CD4-positive, alpha-beta T cell treated with Interleukin-4 for 4 hours (primary cell): ENCODE measurements at places on chromosomes 2 and 18.
A peak's percentile ranks its signal among the peaks of the same experiment; 100 is the strongest.

DNA sequence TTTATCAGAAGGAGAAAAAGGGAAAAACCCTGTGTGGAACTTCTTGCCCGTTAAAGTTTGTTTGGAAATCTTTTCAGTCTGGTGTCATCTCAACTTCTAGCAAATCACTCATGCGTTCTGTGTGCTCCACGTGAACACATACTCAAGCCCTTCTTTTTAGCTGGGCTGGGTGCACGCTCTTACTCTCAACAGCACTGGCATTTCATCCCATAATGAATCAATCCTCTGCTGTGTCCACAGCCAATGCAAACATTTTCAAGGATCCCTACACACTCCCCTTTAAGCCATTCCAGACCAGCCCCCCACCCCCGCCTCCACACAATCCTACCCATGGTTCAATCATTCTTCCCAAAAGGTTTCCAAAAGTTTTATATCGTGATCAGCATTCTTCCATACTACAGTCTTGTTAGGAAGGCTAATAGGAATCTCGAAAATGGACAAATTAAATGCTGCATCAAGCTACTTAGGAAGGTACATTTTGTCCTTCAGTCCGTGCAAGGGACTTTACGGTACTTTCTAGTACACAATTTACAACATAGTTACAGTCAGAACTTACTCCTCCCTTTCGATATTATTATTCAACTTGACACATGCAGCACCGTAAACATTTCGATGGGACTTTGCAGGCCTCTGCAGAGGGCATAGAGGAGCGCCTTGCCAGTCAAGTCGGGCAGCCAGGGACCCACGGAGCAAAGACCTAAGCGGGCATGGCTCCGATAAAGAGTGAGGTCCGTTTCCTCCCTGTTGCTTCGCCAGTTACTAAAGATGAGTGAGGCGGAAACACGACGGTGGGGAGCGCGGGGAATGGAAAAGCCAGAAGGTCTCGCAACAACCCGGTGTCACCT is 1.4 kb downstream of the PTGR3 start:
- no peak for DNase-seq

GRCh38 chr2:136000502-136000901 is 15.1 kb upstream of the DARS1 start:
- DNase-seq: no peak

- no peak for DNase-seq
These were observed 45.3 kb downstream of the KIF3C start for GRCh38 chr2:25936889-25937545.

GRCh38 chr18:48351216-48352050 is 57.8 kb downstream of the ZBTB7C start:
- no peak for DNase-seq

GRCh38 chr2:108629417-108629816 is 89.9 kb upstream of the RANBP2 start:
- DNase-seq: peak; percentile 33

DNA sequence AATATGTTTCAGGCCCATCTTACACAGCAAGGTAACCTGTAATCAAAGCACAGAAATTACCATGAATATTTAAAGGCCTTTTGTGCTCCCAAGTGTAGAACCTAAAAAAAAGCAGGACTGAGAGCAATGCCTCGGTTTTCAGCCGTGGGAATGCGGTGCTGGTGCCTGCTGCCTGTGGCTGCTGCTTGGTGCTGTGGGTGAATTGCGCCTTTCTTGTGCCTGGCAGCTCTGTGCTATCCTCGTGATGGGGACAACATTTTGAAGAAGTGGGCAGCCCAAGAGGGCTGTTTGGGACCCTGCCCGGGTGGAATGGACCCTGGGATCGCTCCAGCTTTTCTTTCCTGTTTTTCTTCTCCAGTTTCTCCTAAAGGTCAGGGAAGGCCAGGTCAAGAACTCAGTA is 91.2 kb downstream of the ASAP2 start:
- DNase-seq: no peak

GRCh38 chr2:43791035-43791765 is 17.4 kb downstream of the DYNC2LI1 start:
- no peak for DNase-seq

DNA sequence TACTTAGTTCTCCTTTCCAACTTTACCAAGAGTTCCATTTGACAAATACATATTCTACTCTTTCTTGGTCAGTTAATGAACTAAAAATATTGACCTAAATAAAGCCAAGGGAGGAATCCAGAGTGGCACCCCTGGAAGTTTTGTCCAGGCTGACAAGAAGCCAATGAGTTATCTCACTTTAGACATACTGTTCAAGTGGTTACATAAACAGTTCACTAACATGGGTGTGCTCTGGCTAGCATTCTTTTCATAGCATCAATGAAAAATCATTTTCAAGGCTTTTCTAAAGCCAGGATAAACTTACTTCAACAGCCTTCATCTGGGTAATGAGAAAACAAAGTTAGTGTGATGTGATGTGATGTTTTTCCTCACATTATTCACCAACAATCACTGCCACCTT is 649.4 kb downstream of the TDRD15 start:
- no peak for DNase-seq

- no peak for DNase-seq
These were observed 124.2 kb downstream of the BCL2L11 start for GRCh38 chr2:111244864-111245263.

GRCh38 chr18:79560042-79560860 is 119.4 kb upstream of the CTDP1 start:
- DNase-seq: no peak

- DNase-seq: no peak
These were observed 117.0 kb downstream of the LAMA1 start for GRCh38 chr18:7000484-7001096.

GRCh38 chr2:165499131-165499530 is 29.6 kb downstream of the CSRNP3 start:
- no peak for DNase-seq

GRCh38 chr18:76414936-76415621 is 80.0 kb downstream of the ZNF516 start:
- no peak for DNase-seq

DNA sequence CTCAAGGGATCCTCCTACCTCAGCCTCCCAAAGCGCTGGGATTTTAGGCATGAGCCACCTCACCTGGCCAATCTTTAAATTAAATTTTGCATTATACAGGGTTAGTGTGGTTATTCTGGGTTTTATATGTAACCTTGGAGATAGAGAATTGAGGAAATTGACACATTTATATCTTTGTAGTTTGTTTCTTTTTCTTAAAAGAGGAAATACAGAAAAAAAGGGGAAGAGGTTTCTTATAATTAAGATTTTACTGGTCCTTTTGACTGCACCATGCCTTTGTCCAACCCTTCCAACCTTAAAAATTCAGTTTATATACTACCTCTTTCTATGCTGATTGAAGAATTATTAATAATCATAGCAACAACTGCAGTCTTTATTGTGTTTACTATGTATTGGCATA is 210.1 kb upstream of the STON1 start:
- no peak for DNase-seq
